Activated CD4-positive, alpha-beta T cell treated with anti-CD3 and anti-CD28 coated beads, Interleukin-2, amount 50 U/mL, for 4 hours (primary cell): ENCODE measurements at places on chromosomes 1 and 21.

DNA sequence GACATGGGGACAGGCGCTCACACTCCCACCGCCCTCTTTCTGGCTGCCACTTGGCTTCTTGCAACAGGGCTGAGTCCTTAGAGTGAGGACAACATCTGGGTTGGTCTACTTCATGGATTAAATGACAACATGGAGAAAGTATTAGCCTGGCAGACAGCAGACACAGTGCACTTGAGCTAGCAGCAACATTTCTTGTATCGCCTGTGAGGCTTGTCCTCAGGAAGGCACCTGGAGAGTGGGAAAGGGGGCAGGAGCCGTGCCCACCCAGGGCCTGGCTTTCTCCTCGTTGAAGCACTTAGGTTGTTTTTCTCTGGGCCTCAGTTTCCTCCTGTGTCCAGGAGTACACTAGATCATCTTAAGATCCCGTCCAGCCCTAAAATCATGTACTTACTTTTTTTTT lies 3.7 kb downstream of the ELF3 start:
- no peak for DNase-seq

- no peak for DNase-seq
Measured at GRCh38 chr1:39106801-39107327, 80.7 kb downstream of the NDUFS5 start.

GRCh38 chr1:67832737-67833601 lies at the start of gene GNG12:
TSS of gene GNG12 (minus strand) at chr1:67833467. CDS start at chr1:67707686, 125,781 bp downstream.
- no peak for DNase-seq

- DNase-seq: no peak
Measured at GRCh38 chr1:194114288-194114687, 927.9 kb upstream of the B3GALT2 start.

DNA sequence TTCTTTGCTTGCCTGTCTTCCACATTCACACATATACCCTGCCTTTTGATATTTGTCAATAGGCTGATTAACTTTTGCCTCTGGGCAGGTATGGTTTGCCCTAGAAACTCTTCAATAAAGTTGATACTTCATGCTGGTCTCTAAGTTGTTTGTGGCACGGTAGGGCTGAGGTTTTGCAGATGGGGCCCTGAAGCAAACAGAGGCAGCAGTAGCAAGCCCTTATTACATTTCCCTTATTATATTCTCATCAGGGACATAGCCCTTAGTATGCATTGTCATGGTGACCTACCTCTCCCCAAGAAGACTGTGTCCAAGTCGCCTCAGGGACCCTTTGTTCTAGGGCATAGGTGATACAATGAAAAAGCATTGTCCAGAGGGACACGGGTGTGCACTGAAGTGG lies at the start of gene OR6P1:
Gene OR6P1 (minus strand): TSS at position 101 of the 400 bp plus-strand sequence. CDS start 6,976 bp downstream, outside the sequence.
- DNase-seq: no peak

DNA sequence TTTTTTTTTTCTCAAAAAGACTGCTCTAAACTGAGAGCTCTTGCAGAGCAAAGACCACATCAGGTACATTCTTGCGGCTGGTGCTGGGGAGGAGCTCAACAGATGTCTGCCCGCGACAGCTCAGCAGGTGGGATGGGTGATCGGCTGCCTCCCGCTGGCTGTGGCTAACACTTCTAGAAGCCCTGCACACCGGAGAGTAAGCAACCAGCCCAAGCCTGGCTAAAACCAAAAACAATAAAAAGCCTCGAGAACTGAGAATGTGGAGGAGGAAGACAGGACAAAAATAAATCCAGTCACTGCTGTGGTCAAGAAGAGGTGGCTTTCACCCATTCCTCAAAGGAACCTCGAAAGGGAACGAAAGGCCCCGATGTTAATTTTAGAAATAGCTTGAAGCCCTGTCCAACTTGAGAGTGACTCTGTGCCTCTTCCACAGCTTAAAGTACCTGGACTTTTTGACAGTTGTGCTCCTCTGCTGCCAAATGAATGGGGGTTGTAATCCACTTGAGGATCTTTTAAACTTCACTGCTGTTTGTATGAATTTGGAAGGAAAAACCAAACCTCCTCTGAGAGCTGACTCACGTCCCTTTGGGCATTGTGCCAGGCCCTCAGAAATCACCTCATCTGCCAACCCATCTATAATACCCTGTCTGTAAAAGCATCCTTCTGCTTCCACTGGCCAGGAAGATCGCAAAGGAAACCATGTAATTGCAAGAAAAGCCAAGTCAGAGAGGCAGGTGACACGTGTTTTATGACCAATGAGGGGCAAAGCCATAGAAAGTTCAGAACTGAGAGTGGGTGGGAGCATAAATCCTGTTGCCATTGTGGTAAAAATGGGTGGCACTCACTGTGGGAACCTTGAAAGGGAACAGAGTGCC lies 78.6 kb downstream of the KCNN3 start:
- peak; percentile 75 for DNase-seq

DNA sequence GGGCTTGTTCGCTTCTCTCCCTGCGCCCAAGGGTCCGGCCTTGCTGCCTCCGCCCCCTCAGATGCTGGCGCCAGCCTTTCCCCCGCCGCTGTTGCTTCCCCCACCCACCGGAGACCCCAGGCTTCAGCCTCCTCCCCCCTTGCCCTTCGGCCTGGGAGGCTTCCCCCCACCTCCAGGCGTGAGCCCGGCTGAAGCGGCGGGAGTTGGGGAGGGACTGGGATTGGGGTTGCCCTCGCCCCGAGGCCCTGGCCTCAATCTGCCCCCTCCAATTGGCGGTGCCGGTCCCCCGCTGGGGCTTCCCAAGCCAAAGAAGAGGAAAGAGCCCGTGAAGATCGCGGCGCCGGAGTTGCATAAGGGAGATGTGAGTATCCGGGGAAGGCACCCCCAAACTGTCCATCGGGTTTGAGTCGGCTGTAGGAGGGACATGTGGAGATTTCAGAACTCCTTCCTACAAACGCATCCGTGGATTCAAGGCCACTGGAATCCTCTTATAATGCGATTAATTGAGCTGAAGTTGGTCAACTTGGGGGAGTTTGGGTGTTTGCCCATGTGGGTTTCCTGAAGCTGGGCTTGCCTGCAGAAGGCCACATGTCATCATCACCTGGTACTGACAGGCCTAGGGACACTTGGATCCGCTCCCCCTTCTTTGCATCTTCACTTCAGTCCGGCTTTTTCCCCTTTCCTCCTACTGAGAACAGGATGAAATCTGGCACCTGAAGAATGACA lies 707 bp downstream of the PRCC start:
- DNase-seq: no peak

DNA sequence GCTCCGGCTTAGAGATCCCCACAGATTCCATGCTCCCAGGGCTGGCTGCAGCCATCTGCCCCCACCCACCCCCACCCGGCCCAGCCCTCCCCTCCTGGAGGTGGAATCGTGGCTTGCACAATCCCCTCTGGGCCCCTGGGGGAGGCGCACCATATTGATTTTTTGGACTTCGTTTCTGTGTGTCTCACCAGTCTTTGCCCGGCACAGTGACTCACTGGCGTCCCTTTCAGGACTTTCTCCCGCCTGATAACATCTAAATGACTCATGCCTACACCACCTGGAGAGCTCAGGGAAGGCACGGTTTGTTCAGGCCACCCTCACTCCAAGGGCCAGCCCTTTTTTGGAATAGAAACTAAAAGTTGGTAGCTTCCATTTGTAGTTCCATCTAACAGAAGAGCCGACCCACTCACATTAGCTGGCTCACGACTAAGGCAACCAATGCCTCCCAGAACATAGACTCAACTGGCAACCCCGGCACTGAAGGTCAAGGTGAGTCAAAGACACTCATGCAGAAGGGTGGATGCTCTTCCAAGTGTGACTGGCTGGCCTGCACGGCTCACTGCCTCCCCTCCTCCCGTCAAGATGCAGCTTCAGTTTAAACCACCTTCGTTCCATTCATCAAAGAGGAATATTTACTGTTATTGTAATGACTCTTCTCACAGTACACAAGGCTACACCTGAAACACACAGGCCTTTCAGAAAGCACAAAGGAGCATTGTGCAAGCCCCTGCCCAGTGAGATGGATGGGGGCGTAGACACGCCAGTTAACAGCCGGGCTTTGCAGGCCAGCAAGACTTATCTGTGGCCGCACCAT lies 18.1 kb upstream of the ETS2 start:
- no peak for DNase-seq

GRCh38 chr1:165877940-165878556 lies 50.6 kb downstream of the UCK2 start:
- no peak for DNase-seq

- DNase-seq: no peak
Measured at GRCh38 chr1:3061566-3061965, 7.4 kb upstream of the PRDM16 start.

DNA sequence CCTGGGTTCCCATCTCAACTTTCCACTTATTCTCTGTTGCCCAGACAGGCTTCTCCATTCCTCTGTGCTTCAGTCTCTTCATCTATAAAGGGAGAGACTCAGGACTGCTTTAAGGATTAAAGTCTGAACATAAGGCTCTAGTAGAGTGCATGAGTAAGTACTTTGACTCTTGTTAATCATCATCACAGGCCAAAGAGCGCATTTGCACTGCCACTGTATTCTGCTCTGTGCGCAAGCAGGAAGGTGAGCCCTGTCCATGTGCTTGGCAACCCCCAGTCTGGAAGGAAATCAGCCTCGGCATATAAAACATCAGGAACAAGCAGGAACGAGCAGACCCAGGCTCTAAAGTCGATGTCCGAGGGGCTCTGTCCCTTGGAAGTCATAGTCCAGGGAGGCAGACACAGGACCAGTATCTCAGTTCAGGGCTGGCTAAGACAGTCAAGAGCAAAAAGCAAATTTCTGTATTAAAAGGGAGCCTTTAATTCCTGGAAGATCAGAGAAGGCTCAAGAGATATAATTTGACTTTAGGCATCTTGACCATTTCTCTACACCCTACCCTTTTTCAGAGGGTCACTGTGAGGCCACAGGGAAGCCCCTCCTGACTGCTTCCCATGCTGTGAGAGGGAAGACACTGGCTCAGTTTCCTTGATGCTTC lies 131.2 kb downstream of the TRABD2B start:
- DNase-seq: no peak

- DNase-seq: no peak
Measured at GRCh38 chr1:201894343-201895119, 5.8 kb downstream of the SHISA4 start.

- no peak for DNase-seq
Measured at GRCh38 chr1:2479186-2479585, 3.1 kb downstream of the PLCH2 start.

DNA sequence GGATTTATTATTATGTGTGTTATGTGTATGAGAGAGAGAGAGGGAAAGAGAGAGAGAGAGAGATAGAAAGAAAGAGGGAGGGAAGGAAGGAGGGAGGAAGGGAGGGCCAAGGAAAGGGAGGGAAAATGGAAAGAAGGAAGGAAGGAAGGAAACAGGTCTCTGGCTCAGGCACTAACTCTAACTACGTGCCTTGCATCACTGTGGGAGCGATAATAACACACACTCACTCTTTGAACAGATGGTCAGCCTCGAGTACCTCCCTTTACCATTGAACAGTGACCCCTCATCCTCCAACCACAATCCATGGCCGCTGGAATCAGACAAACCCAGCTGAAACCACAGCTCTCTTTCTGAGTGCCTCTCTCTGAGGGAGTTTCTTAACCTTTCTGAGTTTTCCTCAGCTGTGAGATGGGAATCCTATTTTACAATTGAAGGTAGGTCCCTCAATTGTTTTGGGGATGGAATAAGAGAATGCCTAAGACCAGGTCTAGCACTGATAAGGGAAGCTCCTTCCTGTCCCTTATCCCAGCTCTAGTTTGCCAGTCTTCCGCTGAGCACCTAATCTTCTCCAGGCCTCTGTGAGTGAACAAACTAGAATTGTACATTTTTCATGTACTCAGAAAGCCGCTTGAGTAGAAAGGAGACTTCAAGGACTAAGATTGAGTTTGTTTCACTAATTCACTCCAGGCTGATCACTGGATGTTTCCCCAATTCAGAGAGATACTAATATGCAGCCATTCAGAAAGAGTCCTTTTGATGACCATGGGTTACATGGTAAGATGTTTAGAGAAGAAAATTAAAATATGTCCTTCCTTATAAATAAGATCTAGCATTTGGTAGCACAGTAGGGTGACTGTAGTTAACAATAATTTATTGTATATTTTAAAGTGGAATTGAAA lies 62.8 kb downstream of the IRF2BP2 start:
- no peak for DNase-seq
